ENCODE measurements at places on chromosomes 2 and 18. TPM values are rescaled to one million over a fixed set of nuclear protein-coding genes. Genes with fewer than 3 reads are reported as not detected.

GRCh38 chr2:15813481-15814266 lies 126.7 kb upstream of the MYCN start:
- H3K4me1 ChIP-seq: no peaks in the 10 kb centered on the region
- no peaks in the 10 kb centered on the region for H3K36me3 ChIP-seq
- peaks cover 19% of the 10 kb centered on the region for H3K27me3 ChIP-seq
- H3K4me3 ChIP-seq: no peak overlapping the region
- DNase-seq: no peak
- H3K27ac ChIP-seq: no peak overlapping the region

GRCh38 chr2:235669983-235670962 lies 176.4 kb downstream of the AGAP1 start:
- DNase-seq: no peak
- no peak overlapping the region for H3K27ac ChIP-seq
- no peak overlapping the region for H3K4me3 ChIP-seq

DNA sequence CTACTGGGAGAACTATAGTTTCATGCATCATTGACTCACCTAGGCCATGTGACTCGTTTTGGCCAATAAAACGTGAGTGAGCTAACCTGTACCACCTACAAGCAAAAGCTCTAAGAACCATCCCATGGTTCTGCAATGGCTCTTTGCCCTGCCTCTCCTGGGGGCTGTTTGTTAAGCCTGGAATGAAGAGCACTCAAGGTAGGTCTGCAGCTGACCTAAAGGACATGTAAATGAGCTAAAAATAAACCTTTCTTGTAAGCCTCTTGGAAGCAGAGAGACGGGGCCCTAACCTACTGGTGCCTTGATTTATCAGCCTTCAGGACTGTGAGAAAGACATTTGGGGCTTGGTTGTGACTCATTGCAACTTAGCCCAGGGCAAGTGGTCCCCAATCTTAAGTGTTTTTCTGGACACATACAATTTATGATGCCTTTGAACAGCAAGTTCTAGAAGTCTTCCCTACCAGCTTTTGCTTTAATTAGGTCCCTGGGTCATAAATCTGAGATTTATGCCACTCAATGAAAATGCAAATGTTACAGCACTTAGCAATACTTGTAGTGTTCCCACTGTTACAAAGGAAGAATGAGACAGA lies 107.4 kb downstream of the OSBPL6 start:
- no peak overlapping the region for H3K27ac ChIP-seq
- no peaks in the 10 kb centered on the region for H3K4me1 ChIP-seq
- DNase-seq: no peak
- peaks cover 4% of the 10 kb centered on the region for H3K27me3 ChIP-seq
- no peak overlapping the region for H3K4me3 ChIP-seq
- H3K36me3 ChIP-seq: no peaks in the 10 kb centered on the region

The NCL gene
- 461 TPM for total RNA-seq

DNA sequence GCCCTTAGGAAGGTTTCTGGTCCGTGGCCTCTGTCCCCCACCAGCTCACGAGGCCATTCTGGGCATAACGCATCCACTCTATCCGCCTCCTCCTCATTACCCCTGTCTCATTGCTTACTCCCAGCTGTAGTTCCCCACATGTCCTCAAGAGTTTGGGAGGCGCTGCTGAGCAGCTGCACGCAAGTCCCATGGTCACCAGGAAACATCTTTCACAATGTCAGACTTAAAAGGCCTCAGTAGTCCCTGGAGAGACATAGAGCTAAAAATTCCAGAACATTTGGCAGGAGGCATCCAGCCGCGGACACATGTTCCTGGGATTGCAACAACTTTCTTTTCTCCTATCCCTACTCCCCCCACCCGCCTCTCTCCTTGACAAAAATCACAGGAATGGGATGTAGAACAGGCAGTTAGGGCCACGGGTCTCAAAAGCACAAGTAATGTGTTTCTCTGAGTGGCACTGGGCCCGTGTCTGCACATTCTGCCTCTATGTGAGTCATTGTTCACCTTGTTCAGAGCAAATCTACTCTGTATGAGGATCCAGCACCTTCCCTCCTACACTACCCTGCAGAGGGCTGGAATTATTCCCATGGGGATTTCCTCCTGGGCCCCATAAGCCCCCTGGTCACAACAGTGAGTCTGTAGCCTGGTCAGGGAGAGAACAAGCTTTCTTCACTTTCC lies 8.1 kb downstream of the LBH start:
- H3K36me3 ChIP-seq: peaks cover 82% of the 10 kb centered on the region
- H3K27ac ChIP-seq: peak overlapping the region; percentile 40
- no peaks in the 10 kb centered on the region for H3K27me3 ChIP-seq
- peak; percentile 62 for DNase-seq
- no peak overlapping the region for H3K4me3 ChIP-seq

GRCh38 chr18:28189400-28190239 lies 12.7 kb upstream of the CDH2 start:
- H3K4me3 ChIP-seq: no peak overlapping the region
- H3K36me3 ChIP-seq: no peaks in the 10 kb centered on the region
- no peaks in the 10 kb centered on the region for H3K27me3 ChIP-seq
- no peaks in the 10 kb centered on the region for H3K4me1 ChIP-seq

GRCh38 chr2:122100756-122101155 lies 345.3 kb downstream of the TSN start:
- H3K27ac ChIP-seq: no peak overlapping the region
- H3K4me3 ChIP-seq: no peak overlapping the region
- no peak for DNase-seq
- H3K27me3 ChIP-seq: peaks cover 8% of the 10 kb centered on the region
- H3K4me1 ChIP-seq: no peaks in the 10 kb centered on the region
- no peaks in the 10 kb centered on the region for H3K36me3 ChIP-seq

DNA sequence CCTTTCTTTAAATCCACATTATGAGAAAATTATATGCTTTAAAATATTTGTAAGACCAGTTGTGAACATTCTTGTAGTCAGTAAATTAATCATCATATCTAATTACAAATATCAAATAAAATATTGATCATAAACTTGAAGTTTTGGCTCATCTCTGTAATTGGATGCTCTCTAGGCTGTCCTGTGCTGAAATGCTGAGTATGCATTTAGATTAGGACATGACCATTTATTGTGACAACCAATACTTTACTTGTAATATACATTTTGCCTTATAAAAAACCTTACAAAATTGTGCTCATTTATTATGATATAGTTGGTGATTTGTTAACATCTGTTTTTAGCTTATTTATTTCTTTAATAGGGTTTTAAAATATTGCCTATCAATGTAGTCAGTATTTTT lies 116.1 kb upstream of the DOCK10 start:
- no peaks in the 10 kb centered on the region for H3K36me3 ChIP-seq
- no peaks in the 10 kb centered on the region for H3K4me1 ChIP-seq
- H3K27me3 ChIP-seq: no peaks in the 10 kb centered on the region
- H3K4me3 ChIP-seq: no peak overlapping the region
- no peak overlapping the region for H3K27ac ChIP-seq
- DNase-seq: no peak

The KLHL41 gene
- total RNA-seq: not detected

GRCh38 chr2:213149294-213149875 lies 2.0 kb downstream of the IKZF2 start:
- DNase-seq: no peak
- peaks cover 46% of the 10 kb centered on the region for H3K4me1 ChIP-seq
- H3K36me3 ChIP-seq: no peaks in the 10 kb centered on the region
- H3K27ac ChIP-seq: peak overlapping the region; percentile 57

GRCh38 chr2:19569300-19569791 lies 210.9 kb upstream of the OSR1 start:
- H3K36me3 ChIP-seq: no peaks in the 10 kb centered on the region
- H3K27ac ChIP-seq: no peak overlapping the region
- no peaks in the 10 kb centered on the region for H3K27me3 ChIP-seq
- no peak overlapping the region for H3K4me3 ChIP-seq

- no peak overlapping the region for H3K4me3 ChIP-seq
- no peaks in the 10 kb centered on the region for H3K27me3 ChIP-seq
- peaks cover 27% of the 10 kb centered on the region for H3K36me3 ChIP-seq
- DNase-seq: no peak
Measured at GRCh38 chr2:112216167-112216566, 38.7 kb downstream of the ZC3H8 start.

The CHST10 gene
- total RNA-seq: 4.6 TPM

The MC4R gene
- total RNA-seq: not detected

GRCh38 chr18:3180325-3180724 lies 39.4 kb downstream of the MYOM1 start:
- no peaks in the 10 kb centered on the region for H3K36me3 ChIP-seq
- H3K4me3 ChIP-seq: no peak overlapping the region
- no peak for DNase-seq

DNA sequence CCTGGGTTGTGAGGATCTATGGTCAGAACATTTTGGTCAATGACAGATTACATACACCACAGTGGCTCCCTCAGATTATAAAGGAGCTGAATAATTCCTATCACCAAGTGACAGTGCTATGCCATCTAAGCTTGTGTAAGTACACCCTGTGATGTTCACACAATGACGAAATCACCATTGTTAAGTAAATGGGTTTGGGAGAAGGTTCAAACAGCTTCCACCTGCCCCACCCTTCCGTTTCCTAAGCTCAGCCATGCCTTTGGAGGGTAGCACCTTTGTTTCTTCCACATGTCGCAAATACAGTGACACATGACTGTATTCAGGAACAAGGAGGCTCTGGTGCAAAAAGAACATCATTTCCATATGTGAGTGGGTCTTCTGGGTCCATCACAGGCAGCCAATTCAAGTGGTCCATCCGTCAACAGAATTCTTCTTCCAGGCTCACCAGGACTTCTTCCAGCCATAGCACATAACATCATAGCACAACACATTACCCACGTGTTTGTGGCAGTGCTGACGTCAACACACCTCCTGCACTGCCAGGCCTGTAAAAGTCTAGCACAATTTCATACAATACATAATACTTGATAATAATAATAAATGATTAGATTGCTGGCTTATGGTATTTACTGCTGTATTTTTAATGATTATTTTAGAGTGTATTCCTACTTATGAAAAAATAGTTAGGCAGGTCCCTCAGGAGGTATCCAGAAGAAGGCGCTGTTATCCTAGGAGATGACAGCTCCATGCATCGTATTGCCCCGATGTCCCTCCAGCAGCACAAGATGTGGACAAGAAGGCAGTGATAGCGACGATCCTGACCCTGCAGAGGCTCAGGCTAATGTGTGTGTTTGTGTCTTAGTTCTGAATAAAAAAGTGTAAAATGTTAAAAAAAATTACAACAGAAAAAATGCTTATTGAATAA lies 264.8 kb downstream of the ANAPC1 start:
- peak; percentile 14 for DNase-seq
- no peaks in the 10 kb centered on the region for H3K27me3 ChIP-seq
- H3K4me1 ChIP-seq: peaks cover 3% of the 10 kb centered on the region
- no peak overlapping the region for H3K27ac ChIP-seq
- no peaks in the 10 kb centered on the region for H3K36me3 ChIP-seq

DNA sequence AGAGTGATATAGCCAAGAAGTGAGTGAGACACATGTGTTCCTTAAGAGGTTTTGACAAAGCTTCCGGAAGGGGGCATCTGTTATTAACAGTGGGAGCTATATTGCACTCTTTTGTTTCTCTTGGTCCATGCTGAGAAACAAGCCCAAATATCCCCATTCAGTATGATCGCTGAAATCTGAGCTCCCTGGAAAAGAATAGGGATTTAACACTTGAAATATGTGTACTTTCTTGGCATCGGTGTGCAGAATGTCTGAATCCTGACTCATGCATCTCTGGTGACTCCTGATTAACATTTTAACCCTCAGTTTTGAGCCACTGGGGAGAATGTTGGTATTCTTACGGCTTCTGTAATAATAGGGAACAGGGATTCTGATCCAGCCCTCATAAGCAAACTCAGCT lies 448.1 kb downstream of the TSN start:
- H3K36me3 ChIP-seq: no peaks in the 10 kb centered on the region
- H3K4me3 ChIP-seq: no peak overlapping the region
- no peaks in the 10 kb centered on the region for H3K4me1 ChIP-seq

GRCh38 chr2:59250307-59250677 lies 1009.2 kb upstream of the FANCL start:
- H3K4me3 ChIP-seq: no peak overlapping the region
- H3K36me3 ChIP-seq: no peaks in the 10 kb centered on the region
- DNase-seq: no peak
- no peaks in the 10 kb centered on the region for H3K4me1 ChIP-seq
- no peaks in the 10 kb centered on the region for H3K27me3 ChIP-seq

The DDX18 gene
- 134 TPM for total RNA-seq

The KIF5C gene
- 9.4 TPM for total RNA-seq

GRCh38 chr2:95079199-95079683 lies 42.4 kb downstream of the MRPS5 start:
- H3K4me3 ChIP-seq: no peak overlapping the region
- H3K4me1 ChIP-seq: peaks cover 54% of the 10 kb centered on the region
- H3K36me3 ChIP-seq: no peaks in the 10 kb centered on the region
- peaks cover 12% of the 10 kb centered on the region for H3K27me3 ChIP-seq
- no peak for DNase-seq

GRCh38 chr2:133167223-133167622 lies 401.0 kb downstream of the NCKAP5 start:
- H3K36me3 ChIP-seq: no peaks in the 10 kb centered on the region
- H3K27ac ChIP-seq: no peak overlapping the region
- DNase-seq: no peak
- no peaks in the 10 kb centered on the region for H3K27me3 ChIP-seq

GRCh38 chr2:238263204-238264071 lies 23.6 kb upstream of the HES6 start:
- DNase-seq: peak; percentile 72
- no peak overlapping the region for H3K27ac ChIP-seq
- H3K36me3 ChIP-seq: peaks cover 32% of the 10 kb centered on the region
- H3K4me3 ChIP-seq: no peak overlapping the region

- H3K4me1 ChIP-seq: no peaks in the 10 kb centered on the region
- no peak overlapping the region for H3K27ac ChIP-seq
- no peaks in the 10 kb centered on the region for H3K27me3 ChIP-seq
- no peak overlapping the region for H3K4me3 ChIP-seq
- no peak for DNase-seq
- H3K36me3 ChIP-seq: no peaks in the 10 kb centered on the region
Measured at GRCh38 chr2:53028225-53028624, 739.4 kb upstream of the CHAC2 start.

DNA sequence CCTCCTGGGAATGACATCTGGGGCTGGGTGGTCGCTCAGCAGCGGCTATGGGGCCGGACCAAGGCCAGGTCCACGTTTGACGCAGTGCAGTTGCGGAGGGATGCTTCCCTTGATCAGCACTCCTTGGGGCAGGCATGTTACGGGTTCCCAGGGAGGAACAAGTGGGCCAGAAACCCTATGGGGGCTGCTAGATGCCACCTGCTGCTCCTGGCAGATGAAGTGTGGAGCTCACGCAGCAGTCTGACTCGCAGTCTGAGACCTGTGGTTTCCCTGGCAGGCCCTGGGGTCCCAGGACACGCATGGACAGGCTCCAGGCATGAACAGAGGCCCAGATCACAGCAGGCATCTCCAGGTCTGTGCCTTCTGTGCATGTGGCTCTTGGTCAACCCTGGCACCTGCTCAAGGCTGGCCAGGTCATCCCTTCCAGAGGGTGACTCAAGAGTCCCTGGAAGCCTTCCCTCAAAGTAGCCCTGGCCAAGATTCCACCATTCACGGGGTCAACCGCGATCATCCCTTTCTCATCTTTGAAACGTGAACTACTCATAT lies 20.0 kb downstream of the KCNF1 start:
- no peaks in the 10 kb centered on the region for H3K4me1 ChIP-seq
- DNase-seq: no peak
- H3K4me3 ChIP-seq: no peak overlapping the region
- H3K36me3 ChIP-seq: no peaks in the 10 kb centered on the region

Data from T-cell (primary cell).